SJSA1 (cell line): ENCODE measurements at places on chromosomes 3 and 15.

GRCh38 chr3:186413615-186414415, 51.8 kb upstream of the DGKG start:
- no peak for DNase-seq

DNA sequence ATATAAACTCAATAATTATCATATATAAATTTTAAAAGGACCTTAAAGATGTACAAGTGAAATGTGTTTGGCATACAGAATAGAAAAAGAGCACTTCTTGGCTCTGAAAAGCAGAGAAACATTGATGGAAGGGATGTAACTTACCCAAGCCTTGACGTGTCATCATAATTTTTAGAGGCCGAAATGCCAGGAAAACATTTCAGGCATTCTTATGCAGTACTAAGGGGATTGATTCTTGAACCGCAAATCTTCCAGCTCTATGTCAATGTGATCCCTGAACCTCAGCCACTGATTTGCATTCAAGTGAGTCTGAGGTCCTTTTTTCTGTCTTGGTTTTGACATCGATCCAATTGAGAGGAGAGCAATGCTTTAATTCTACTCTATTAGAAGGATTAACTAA, 97.8 kb downstream of the CLDN1 start:
- no peak for DNase-seq

DNA sequence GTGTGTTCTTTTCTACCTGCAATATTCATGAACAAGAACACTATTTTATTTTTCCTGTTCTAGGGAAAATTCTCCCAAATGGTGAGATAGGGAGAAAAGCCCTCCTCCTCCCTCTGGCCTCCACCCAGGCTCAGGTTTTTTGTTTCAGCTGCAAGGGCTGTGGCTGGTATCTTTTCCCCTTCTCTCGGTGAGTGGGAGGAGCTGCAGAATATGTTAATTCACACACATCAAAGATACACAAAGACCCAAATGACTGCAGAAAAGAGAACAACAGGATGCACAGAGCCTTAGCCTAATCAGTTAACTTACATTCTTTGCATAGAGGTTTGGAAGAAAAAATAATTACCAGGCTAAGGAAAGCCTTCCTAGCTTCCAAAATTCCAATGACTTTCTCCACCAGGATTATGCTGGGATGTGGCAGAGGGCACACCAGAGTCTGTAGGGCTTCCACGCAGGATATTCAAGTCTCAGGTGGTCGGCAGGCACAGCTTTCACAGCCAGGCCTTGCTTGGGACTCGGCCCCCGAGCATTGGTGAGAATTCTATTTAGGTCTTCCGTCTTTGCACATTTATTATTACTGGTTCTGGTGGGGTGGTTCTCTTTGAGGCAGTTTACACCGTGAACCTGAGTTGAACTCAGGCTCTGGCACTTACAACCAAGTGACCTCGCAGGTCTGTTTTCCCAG, 64.9 kb downstream of the ABHD5 start:
- DNase-seq = no peak

DNA sequence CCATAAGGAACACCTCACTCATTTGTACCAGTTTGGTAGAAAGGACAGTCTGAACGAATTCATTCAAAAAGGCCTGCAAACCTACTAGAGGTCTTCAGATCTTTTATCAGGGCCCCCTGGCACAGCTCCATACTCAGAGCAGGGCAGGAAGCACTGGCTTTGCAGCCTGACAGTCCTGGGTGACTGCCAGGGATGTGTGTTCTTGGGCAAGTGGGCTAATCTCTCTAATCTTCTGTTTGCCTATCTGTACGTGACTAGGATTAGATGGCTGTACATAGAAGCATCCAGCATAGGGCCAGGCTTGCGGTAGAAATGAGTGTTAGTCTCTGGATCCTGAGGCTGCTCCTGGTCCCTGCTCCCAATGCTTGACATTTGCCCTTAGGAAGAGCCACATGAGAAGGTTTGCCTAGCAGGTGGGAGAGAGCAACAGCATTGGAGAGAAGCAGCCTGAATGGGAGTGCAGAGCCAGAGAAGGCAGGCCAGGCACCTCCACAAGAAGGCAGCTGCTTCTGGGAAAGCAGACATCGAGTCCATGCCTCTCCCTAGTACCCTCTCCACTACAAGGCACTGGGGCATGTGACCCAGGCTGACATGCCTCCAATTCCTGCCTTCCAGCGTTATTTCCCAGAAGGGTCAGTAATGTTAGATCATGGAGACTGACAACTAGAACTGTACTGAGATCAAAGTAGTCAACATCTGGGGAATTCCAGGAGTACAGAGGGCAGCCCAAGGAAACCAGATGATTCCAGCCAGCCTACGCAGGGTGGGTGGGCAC, 1.0 kb upstream of the CXCR6 start:
- no peak for DNase-seq

DNA sequence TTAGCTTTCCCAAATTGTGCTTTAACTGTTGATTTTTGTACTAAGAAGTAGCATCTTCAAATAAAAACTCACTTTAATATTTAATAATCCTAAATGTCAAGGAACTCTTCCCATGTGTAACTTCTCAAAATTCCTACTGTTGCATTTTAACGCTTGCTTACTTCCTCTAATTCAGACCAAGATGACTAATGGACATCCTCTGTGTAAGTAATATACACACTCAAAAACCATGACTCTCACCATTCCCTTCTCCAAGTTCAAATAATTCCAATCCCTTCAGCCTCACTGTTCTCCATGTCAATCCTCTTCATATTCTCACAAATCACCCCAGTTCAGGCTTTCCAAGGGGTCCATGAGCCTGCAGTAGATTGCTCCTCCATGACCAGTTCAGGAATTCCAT, 13.0 kb downstream of the MRPL46 start:
- no peak for DNase-seq

DNA sequence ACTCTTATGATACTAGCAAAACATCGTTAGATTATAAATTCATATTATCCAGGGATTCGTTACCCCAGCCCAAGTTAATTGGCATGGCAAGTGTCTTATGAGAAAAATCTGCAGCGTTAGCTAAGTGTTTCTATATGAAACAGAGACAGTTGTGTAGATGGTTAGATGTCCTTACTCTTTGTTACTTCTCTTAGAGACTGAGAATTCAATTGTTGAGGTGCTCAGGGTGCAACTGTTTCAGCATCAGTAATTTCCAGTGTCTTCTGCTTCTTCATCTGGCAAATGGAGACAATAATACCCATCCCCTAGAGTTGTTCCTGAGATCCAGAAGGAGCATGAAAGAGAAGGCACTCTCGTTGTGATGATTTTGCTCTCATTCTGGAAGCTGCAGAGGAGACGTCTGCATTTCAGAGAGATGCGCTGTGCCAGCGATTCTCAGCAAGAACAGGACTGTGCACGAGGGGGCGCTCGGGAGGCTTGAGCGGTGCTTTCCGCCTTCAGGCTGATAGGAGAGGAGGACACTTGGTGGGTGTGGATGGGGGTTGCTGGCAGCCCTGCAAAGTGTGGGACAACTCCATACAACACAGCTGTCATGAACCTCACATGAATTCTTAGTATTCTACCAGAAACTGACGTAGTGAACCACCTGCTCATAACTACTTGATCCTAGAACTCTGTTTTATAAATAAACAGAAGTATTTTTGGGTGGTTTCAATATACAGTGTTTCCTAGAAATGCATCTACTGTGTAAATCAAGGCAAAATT, 39.7 kb upstream of the SPSB4 start:
- DNase-seq = peak; percentile 56

GRCh38 chr15:44102675-44103254, 92.3 kb downstream of the FRMD5 start:
- DNase-seq = peak; percentile 82

DNA sequence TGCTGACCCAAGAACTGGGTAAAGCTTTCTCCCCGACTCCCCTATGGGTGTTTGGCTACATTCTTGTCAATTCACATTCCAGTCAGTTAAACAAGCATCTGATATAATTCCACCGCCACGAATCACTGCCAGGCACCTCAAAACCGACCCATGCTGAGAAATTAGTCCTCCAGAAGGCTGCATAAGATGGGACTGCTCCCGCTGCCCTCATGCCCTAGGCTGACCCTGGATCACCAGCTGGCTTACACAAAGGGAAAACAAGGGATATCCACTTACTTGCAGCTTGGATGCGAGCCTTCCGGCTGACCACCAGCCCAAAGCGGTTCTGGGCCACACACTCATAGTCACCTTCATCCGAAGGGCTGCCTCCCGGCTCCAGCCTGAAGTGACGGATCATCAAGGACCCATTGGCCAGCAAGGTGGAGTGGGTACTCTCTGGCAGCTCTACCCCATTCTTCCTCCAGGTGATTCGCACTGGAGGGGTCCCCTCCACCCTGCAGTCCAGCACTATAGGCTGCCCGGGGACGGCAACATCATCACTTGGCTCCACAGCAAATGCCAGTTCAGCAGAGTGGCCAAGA, 2.9 kb downstream of the IGDCC3 start:
- no peak for DNase-seq
